ENCODE measurements at places on chromosomes 3 and 15. TPM values are rescaled to one million over a fixed set of nuclear protein-coding genes. Genes with fewer than 3 reads are reported as not detected.

- DNase-seq: no peak
Measured at GRCh38 chr15:91975241-91975978, 121.9 kb downstream of the SLCO3A1 start.

- no peak for DNase-seq
Measured at GRCh38 chr3:33940736-33941135, 142.3 kb downstream of the PDCD6IP start.

The CHRNA5 gene
- under 0.01 TPM for total RNA-seq

The PIERCE2 gene
- total RNA-seq: 3.1 TPM

The NRROS gene
- under 0.01 TPM for total RNA-seq

The IREB2 gene
- 19.0 TPM for total RNA-seq

The DUOXA2 gene
- total RNA-seq: not detected

The GOLGA6L9 gene
- total RNA-seq: 1.5 TPM

All from fibroblast of lung (primary cell).